Immature natural killer cell (primary cell): ENCODE measurements at places on chromosomes 2 and 18. TPM values are rescaled to one million over a fixed set of nuclear protein-coding genes. Genes with fewer than 3 reads are reported as not detected.

- no peak for DNase-seq
Observed at GRCh38 chr2:74935975-74936391, 22.5 kb upstream of the POLE4 start.

DNA sequence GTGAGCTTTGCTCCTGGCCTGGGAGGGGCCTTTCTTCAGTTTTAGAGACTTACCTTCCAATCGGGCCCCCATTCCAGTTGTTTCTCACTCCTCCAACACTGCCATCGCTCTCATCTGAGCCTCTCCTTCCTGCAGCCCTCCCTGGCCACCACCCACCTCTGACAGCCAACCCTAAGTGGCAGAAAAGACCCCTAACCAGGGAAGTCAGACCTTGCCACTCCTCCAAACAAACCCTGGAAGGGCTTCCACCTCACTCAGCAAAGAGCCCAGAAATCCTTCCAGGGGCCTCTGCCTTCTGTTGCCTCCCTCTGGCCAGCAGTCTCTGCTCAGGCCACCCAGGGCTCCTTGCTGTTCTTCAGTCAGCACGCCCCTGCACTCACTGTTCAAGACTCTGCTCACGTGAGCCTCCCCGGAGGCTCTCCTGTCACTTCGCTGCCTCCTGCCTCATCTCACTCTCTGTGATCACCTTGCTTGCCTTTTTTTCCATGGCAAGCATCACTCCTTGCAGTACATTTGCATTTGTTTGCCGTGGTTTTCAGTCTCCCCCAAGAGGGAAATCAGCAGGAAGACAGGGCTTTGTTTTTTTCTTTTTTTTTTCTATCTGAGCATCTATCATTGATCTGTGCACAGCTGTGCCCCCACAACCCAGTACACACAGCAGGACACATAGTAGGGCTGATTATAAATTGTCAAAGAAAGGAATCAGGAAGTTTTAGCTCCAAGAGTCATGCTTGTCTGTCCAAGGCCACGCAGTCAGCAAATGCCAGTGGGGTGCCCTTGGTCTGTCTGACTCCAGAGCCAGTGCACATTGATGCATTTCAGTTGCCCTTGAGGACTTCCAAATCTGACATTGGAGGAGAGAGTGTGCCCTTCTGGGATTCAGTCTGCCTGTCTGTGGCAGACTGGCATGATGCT lies 83.9 kb downstream of the INHBB start:
- no peak for DNase-seq

- DNase-seq, result no peak
Observed at GRCh38 chr18:76436342-76436741, 58.7 kb downstream of the ZNF516 start.

DNA sequence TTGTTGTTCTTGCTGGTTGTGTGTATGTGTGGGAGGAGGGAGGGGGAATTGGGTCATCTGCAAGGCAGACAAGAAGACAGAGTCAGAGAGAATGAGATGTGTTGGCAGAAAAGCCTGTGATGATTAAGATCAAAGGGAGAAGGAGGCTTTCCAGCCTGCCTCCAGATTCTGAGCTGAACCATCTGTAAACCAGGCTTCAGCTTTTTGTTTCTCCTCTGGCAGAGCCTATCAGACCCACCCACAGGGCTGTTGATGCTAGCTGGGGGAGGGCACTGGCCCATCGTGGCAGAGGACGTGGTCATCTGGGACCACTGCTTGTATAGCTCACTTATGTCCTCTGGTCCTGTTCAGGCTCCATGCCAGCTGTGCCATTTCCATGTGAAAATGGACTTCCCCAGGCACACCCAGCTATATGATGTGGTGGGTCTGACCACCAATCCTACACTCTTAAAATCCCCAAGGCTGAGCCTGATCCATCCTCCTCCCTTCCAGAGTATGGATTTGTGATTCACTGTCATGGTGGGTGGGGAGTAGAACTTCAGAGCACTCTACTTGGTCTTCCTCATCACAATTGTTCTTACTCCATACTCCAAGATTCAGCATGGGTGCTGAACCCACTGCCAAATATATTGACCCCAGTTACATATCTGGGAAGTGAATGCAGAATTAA lies 27.8 kb upstream of the COL6A3 start:
- no peak for DNase-seq

GRCh38 chr2:182545420-182546167 lies 118.8 kb upstream of the PDE1A start:
- DNase-seq, result no peak

The ALPI gene
- not detected for polyA plus RNA-seq

The KIAA2012 gene
- polyA plus RNA-seq, result not detected

The REL gene
- polyA plus RNA-seq, result 6.4 TPM

The CFAP221 gene
- not detected for polyA plus RNA-seq
